ENCODE measurements at places on chromosomes 1 and 21.

DNA sequence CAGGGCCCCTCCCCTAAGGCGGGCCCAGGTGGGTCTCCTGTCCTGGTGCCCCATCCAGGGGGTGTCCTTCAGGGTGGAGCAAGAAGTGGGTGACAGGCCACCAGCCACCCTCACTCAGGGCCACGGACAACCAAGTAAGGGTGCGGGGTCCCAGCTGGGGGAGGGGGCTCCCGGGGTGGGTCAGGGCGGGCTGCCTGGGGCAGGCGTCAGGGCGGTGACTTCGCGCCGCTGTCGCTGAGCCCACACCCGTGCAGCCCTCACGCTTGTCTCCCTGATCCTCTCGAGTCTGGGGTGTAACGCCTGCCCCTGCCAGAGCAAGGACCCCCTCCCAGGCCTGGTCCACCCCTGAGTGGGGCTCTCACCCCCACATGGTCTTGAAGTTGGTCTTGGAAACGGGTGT, 22.2 kb downstream of the ARHGEF16 start:
- DNase-seq, result no peak

GRCh38 chr1:217059401-217059800, 336.2 kb upstream of the ESRRG start:
- DNase-seq, result no peak

DNA sequence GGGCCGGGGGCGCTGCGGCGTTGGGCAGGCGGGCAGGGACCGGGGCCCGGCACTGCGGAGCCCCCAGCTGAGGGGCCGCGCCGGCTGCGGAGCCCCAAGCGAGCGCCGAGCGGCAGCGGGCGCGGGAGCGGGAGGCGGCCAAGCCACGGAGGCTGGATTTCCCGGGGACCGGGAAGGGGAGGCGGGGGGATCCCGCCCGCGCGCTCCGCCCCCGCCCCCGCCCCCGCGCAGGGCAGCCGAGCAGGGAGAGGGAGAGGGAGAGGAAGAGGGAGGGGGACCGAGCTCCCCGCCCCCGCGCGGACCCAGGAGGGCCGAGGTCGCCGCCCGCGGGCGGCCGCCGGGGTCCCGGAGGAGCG, at the start of gene DLGAP3:
TSS of gene DLGAP3 (minus strand) at position 154 of the 356 bp plus-strand sequence. CDS start 24,267 bp downstream, outside the sequence.
- DNase-seq, result no peak

GRCh38 chr1:200053646-200054045, 26.1 kb downstream of the NR5A2 start:
- no peak for DNase-seq

- DNase-seq, result no peak
Observed at GRCh38 chr1:30857062-30857461, 51.5 kb downstream of the SDC3 start.

DNA sequence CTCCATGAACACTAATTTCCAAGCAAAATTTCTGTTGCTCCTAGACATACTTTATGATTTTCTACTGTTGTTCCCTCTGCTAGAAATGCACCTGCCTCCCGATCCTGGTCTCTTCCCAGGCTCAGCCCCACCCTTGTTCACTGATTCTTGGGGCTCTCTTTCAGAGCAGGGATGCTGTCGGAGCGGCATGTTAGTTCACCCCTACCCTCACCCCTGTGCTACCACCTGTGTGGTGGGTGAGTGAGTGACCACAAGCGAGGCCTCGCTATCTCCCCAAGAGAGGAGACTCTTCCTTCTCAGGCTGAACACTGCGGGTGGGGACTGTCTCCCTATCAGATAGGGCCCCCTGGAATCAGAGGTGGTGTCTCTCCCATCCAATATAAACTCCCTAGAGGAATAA, 4.9 kb upstream of the S100A8 start:
- no peak for DNase-seq

DNA sequence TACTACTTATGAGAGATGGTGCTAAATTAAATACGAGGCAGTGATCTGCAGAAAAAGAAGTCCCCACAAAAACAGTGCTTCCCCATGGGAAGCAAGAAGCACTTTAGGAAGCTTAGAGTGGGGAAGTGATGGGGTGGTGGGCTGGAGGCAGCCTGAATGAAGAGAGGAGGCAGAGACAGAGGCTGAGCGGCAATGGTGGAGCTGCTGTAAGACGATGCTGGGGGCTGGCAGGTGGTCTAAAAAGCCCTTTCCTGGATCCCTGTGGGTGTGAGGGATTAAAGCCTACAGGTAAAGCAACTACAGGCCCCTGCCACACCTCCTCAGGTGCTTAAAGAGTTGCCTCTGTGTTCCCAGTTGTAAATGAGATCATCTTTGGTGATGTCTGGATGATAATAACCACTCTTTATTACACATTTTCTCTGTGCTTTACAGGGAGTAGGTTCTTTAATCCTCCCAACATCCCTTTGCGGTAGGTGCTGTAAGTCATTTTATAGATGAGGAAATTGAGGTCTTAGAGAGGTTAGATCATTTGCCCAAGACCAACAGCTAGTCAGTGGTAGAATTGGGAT, 39.2 kb downstream of the CNN3 start:
- DNase-seq, result no peak

- no peak for DNase-seq
Observed at GRCh38 chr1:25140073-25140797, 92.1 kb downstream of the SYF2 start.

DNA sequence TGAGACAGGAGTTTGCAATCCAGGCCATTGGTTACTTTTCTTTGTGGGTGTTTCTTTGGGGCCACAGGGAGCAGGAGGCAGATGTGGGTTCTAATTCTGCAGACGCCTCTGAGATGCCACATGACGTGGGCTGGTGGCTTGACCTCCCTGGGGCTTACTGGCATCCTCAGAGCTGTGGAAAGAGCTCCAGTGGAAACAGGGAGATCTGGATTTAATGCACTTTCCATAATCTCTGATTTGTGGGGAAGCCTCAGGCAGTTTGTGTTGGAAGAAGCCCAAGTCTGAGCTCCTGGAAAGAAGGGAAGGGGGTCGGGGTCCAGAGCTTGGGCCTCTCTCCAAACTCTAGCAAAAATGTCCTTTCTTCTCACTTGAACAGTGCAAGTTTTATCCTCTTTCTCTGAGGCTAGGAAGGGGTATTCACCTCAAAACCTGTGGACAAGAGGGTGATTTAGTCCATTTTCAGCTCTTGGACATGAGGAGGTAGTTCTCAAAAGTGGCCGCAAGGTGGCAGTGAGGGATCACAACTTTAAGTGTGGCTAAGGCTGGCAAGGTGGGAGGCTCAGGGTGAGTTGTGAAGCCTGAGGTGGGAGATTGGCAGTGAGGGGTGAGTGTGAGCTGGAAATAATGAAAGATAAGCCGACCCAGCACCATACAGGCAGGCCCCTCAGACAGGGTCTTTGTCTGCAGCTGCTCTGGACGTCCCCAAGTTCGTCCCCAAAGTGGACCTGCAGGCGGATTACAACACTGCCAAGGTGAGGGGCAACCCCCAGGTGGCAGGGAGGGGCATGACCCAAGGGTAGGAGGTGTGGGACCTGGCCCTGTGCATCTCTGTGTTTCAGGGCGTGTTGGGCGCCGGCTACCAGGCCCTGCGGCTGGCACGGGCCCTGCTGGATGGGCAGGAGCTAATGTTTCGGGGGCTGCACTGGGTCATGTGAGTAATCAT, 9.2 kb downstream of the IKBKE start:
- peak; percentile 17 for DNase-seq

DNA sequence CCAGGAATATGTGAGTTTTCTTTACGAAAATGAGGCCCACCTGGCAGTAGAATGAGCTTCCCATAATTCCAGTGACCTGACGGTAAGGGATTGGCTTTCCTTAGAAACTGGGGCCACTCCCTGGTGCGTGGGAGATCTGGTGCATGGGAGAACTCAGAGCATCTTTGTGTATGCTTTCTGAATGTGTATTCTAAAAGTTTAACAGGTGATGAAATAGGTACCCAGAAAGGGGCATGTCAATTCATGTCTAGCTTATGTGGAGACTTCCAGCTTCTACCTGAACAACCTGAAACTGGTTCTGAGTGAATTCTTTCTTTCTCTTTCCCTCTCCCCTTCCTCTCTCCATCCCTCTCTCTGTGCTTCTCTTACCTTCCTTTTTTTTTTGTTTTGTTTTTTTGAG, 15.2 kb upstream of the FCRLA start:
- no peak for DNase-seq

- DNase-seq, result no peak
Observed at GRCh38 chr1:12231276-12231595, 1.4 kb downstream of the VPS13D start.

DNA sequence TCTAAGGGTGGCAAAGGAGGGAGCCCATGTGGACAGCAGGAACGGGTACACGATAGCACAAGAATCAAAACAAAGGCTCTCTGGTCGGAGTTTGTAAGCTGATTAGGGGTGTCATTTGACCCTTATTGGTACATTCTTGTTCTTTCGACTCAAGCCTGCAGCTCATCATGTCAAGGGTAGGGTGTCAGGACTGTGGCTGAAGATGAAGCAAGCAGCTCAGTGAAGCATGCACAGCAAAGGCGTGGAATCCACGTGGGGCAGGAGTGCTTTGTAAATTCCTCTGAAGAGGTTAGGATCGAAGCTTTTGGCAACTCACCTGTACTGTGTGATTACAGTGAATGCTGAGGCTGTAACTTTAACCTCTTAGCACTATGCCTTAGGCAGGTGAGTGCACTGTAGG, 4.7 kb upstream of the ABCB10 start:
- DNase-seq, result no peak

GRCh38 chr1:149932474-149932873, 4.2 kb downstream of the MTMR11 start:
- no peak for DNase-seq

DNA sequence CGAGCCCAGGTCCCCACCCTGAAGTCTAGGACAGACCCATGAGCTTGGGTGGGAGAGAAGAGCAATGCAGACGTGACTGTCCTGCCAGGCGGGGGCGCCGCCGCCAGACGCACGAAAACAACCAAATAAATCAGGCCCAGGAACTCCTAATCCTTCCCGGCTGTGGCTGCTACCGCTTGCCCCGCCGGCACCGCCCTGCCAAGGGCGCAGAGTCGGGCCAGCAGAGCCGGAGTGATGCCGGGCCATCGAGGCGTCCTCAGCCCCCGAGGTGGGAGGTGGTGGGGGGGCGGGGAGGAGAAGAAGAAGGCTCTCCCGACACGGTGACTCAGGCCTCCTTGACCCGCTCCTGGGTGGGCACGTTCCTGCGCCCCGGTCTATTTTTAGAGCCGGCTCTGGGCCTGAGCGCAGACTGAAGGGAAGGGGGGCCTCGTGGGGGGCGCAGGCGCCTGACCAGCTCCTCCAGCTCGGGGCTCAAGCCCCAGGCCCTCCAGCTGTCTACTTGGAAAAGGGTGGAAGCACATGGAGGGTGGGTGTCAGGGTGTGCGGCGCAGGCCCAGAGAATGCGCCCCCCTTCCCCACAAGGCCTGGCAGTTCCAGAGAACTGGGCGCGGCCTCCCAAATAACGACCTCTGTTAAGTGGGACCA, 10.7 kb upstream of the COL16A1 start:
- DNase-seq, result no peak

GRCh38 chr1:18546026-18546425, 65.3 kb downstream of the KLHDC7A start:
- DNase-seq, result no peak

DNA sequence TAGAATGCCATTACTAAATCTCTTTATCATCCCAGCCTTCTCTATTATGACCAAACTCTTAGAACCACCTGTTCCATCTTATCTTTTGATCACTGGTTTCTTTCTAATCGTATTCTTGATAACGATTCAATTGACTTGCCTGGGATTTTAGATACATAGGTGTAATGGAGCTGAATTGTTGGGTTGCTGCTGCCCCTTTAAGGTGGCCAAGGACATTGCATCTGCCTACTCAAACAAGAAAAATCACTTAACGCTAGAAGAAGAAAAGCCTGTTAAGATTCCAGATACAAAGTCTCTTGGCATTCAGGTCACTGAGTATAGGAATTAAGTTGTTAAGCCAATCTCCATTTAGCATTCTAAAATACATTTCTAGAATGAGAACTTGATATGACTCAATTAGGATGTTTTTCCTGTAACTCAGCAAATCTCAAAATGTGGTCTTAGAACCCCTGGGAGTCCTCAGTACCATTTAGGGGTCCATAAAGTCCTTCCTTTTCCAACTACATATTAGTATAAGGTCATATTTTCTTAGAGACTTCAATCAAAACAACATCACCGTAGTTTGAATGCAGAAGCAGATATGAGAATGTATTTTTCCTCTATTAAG, 12.4 kb downstream of the NEXN start:
- DNase-seq, result no peak

DNA sequence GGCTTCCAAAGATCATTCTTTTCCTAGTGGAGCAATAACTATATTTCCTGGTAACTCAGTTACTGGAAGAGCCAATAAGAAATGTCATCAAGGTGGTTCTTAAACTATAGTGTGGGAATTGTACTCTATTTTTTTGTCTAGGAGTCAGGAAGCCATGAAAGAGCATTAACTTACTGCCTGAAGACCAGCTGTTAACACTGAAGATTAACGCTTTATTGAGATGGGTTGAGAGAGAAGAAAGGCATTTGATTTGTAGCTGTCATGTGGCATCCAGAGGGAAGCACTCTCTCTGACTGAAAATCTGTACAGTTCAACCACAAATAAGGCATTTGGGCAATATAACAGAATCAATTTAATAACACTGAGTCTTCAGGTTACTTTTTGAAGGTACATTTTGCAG, 76.0 kb downstream of the DNM3 start:
- no peak for DNase-seq

DNA sequence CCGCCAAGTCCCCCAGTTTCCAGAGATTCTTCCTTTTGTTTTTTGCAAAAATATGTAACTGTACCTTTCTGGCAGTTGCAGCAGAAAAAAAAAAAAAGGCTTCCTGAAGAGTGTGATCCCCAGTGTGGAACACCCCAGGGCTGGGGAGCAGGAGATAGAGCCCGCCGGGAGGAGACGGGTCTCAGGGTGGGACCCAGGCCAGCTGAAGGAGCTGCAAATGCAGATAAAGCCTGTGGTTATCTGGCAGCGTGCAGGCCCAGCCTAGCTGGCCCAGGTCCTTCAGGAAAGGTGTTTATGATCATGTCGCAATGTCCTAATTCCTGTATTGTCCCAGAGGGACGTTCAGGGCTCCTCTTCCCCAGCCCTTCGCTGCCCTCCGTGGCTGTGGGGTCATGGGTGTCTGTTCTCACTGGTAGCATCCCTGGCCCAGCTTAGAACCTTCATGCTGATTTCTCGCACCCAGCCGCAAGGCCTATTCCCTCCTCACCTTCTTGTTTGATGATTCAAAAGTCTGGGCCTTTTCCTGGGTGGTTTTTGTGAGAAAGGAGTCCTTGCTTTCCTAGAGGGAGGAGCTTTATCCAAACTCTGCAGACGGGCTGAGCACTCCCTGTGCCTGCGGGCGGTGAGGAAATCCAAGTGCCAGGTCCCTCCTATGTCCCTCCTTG, 26.2 kb downstream of the RNF187 start:
- DNase-seq, result no peak

Data from GOT3 (cell line).